ENCODE measurements at places on chromosomes 2 and 18.
A peak's percentile ranks its signal among the peaks of the same experiment; 100 is the strongest.

DNA sequence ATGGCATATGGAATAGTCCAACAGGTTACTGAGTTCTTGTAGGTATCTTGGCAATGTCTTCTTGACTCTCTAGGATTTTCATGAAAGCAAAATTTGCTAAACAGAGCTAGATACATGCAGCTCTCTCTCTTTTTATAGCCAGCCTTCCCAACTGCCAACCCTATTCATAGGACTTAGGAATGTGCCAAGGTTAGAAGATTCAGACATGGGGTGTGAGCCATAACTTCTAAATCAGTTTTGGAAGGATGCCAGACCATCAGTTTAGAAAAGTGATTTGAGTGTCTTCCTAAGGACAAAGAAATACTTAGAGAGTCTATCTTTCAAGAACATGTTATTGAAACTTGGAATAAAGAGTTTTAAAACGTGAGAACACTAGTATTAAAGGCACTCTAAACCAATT lies 619.5 kb upstream of the FANCL start:
- DNase-seq: peak; percentile 15

- DNase-seq: no peak
Measured at GRCh38 chr2:184727813-184728212, 129.5 kb downstream of the ZNF804A start.

- DNase-seq: no peak
Measured at GRCh38 chr2:76829374-76830234, 692.6 kb downstream of the LRRTM4 start.

DNA sequence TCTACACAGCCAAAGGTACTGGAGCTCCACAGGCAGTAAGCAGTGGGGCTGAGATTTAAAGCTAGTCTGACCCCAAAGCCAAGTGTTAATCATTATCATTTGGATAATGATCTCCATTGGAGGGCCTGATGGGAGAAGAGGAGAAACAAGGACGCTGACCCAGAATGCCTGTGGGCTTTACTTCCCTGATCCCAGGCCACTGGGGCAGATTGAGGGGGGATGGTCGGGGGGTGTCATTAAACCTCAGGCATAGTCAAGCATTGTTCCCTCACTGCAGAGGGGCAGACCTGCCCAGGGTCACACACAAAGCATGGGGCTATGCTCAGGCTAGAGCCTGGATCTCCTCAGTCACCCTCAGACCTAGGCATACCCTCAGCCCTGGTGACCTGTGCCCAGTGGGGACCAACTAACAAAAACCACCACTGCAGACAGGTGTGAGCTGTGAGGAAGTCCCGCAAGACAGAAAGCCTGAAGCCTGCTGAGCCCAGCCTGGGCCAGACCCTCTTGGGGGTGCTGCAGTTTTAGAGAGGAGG lies 53.4 kb downstream of the SDC1 start:
- no peak for DNase-seq

DNA sequence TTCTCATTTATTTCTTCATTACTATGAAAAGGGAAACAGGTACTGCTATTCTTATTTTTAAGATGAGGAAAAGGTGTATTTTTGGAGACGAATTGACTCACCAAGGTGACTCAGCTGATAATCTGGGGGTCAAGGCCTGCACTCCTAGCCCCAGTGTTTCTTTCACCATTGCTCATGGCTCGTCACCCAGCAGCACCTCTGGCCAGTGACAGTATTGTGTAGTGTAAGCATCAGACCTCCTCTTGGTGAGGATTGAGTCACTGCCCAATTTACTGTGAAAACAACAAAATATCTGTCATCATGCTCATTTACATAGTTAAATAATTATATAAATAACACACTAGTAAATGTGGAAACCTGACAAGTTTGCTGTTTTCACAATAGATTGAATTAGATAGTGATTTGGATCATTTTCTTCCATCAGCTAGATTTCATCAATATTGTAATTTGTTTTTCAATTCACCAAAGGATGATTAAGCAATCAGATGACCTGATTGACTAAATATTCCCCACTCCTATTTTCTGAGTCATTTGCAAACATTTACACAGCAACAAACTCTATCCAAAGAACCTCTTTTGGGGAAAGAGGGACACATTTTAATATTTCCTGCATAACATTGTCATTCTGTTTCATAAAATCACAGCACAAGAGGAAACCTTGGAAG lies 492.8 kb upstream of the RAB12 start:
- DNase-seq: no peak

DNA sequence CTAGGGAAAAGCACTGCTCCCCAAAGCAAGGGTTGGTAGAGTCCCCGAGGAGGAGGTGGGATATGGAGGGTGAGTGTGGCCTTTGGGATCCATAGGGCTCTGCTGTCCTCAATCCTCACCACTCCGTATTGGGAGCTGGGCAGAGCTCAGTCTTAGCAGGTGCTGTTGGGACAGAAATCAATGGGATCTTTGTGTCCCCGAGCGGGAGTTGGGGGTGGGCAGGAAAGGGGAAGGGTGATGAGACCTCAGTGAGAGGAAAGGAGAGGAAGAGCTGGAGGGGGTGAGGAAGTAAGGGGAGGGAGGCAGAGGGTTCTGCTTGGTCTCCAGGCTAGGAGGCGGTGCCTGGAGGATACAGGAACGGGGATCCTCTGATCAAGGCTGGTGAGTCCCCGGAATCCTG lies 2.6 kb downstream of the ASIC4 start:
- DNase-seq: no peak

DNA sequence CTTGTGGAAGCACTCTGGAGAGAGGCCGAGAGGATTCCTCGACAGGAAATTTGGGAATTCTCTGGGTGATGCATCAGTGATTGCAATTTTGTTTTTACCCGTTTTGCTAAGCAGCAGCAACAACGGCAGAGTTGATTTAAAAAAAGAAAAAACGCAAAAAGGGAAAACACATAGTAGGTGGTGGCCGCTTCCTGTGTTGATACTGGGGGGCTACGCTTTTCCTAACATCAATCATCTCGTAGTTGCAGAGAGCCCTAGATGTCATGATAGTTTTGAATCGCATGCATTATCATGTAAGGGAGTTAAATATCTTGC lies 271 bp upstream of the RBM43 start:
- DNase-seq: no peak
